Stimulated activated CD8-positive, alpha-beta memory T cell treated with anti-CD3 and anti-CD28 coated beads, Interleukin-15, amount 100 ng/mL, for 24 hours (primary cell): ENCODE measurements at places on chromosomes 7 and 10.

DNA sequence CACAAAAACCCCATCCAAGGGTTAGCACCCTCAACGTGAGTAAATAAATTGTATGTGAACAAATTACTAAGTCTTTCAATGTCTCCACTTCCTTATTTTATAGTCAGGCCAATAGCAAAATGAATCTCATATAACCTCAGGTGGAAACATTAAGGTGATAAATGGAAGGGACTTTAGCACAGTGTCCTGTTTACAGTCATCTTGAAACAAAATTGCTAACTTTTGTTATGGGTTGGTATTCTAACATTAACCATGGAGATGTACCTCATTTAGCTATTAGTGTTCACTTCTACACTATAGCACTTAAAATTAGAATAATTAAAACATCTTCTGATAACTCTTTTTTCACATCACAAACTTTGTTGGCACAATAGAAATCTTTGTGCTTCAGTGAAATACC, 255.8 kb upstream of the CNTNAP2 start:
- no peak for DNase-seq

GRCh38 chr7:38311329-38311937, 38.0 kb upstream of the TARP start:
- no peak for DNase-seq

DNA sequence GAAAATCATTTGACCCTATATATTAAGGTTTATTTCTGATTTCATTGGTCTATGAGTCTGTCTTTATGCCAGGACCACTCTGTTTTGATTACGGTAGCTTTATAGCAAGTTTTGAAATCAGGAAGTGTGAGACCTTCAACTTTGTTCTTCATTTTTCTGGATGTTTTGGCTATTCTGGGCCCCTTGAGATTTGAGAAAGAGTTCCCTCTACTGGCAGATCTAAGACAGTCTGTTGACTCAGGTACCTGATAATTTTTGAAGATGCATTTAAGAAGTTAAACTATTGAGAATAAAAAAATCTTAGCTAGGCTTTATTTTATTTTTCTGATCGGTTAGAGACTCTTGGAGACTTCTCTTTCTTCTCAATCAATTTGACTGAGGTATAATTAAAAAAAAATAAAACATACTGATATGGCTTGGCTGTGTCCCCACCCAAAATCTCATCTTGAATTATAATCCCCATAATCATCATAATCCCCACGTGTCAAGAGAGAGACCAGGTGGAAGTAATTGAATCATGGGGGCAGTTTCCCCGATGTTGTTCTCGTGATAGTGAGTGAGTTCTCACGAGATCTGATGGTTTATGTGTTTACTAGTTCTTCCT, 209.2 kb downstream of the SNX10 start:
- DNase-seq: no peak

DNA sequence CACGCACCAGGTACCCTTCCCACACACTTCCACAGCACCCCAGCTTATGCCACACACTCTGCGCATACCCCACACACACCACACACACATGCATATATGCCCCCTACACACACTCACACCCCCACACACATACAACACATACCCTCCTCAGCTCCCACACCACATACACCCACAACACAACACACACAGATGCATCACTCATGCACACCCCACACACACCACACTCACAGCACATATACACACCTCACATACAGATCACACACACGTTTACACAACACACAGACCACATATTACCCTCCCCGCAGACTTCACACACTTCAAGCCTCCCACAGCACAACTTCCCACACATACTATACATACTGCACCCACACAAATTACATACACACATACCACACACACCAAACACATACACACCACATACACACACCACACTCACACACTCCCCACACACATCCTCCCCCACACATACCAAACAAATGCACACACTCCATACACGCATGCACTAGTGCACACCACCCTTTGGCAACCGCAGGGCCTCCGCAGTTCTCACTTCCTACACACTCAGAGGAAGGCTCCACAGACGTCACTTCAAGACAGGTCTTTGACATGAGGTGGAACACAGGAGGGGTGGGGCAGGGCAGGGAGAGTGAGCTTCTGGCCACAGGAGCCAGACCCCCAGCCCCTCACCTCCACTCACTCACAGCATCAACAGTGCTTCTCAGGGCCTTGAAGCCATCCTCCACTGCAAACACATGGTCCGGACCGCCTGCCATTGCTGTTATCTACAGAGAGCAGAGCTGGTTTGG, 18.5 kb upstream of the ANTXRL start:
- no peak for DNase-seq

DNA sequence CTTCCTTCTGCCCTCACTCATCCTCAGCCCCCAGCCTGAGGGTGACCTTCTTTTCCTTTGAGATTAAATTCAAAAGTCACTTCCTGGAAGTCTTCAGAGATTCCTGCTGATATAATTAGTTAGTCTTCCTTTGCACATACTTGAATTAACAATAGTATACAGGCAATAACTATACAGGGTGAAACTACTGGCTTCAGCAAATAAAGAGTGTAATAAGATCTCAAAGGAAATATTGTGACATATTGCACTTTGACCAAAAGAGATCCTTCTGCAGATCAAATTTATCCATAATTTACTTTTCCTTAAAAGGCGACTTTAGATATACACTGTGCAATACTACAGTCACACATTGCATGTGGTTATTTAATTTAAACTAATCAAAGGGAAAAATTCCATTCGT, 123.8 kb downstream of the SEMA3A start:
- no peak for DNase-seq

DNA sequence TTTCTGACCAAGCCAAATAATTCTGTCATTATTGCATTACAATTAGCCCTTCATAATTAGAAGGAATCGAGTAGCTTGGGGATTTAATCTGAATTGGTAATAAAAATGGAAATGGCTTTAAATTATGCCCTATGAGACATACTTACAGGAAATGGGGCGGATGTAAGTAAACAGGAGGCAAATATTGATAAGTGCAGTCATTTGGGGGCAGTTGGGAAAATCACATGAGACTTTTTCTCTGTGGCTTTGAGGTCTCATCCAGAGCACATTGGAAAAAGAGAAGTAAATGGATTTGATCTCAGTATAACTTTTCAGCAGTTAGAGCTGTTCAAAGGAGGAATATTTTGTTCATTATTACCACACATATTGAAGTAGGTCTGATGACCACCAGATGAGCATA, 307.8 kb upstream of the POM121L12 start:
- DNase-seq: no peak
